ENCODE measurements at places on chromosomes 5 and 9.

GRCh38 chr9:77475641-77476473 is 172.3 kb downstream of the GNA14 start:
- DNase-seq, result no peak

DNA sequence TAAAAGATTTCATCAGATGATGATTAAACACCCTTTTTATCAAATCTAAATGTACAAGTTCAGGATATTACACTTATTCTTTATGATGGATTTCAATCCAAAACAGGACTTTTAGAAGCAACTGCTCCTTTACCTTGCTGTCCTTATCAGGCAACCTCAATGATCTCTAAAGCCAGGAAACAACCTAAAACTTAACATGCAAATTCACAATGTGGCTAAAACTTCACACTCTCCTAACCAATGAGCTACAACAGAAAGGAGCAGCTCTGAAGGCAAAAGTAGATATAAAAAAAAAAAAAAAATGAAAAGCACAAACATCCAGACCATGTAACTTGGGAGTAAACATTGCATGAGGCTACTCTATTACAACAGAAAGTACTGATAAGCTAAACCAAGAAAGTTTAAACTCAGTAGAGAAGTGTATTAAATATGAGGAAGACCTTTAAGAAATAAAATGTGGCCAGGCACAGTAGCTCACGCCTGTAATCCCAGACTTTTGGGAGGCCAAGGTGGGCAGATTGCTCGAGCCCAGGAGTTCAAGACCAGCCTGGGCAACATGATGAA is 22.9 kb downstream of the SLC25A51 start:
- DNase-seq, result no peak

- DNase-seq, result no peak
These were observed 5.1 kb upstream of the CLINT1 start for GRCh38 chr5:157864067-157864466.

DNA sequence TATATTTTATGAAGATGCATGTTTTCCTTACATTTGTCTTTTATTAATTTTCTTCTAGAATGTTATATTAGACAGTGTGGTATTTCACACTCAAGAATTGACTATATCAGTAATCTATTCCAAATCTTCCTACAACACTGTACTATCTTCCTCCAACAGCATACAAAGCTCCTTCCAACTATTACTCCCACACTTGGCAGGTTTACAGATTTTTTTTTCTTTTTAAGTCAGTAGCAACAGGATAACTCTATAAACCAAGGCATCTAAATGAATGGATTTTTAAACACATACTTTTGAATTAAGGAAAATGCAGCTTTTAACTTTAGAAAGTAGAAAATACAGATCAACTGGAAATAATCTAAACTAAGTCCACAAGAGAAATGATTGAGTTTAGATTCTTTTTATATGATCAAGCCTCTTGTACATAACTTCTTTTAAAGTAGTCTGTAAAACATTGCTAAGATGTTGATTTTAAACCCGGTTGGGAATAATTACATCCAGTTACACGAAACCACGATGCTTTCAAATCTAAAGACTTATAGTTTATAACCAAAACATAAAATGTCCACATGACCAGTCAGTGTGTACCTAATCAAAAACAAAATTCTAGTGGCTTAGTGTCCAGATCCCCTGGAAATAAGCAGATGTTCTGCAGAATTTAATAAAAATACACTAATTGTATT is 281.6 kb downstream of the ADAMTS6 start:
- no peak for DNase-seq

GRCh38 chr5:6356578-6357164 is 21.7 kb downstream of the MED10 start:
- no peak for DNase-seq

Data from nucleus accumbens (tissue), 56 donors.